NCI-H187 treated with DMSO at 0.1 percent for 48 hours (cell line): ENCODE measurements at places on chromosomes 3 and 15.

- DNase-seq = no peak
Measured at GRCh38 chr15:101391981-101392640, 97.1 kb upstream of the SNRPA1 start.

DNA sequence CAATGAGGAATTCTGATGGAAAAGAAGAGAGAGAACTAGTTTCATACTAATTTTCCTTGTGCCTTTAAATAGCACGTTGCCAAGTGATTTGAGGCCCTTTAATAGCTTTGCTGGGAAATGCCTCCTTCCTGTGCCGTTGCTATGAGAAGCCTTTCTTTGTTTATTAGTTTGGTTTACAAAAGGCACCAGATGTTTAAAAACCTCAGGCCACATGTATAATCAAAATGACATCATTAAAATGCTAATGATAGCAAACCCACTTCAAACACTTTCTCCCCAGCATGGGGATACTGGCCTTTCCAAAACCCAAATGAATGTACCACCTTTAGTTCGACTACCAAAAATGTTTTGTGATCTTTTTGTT, 50.0 kb upstream of the TBC1D23 start:
- no peak for DNase-seq

GRCh38 chr3:110457508-110457907, 614.1 kb upstream of the NECTIN3 start:
- DNase-seq = no peak

- no peak for DNase-seq
Measured at GRCh38 chr3:191334346-191334893, 4.1 kb upstream of the UTS2B start.

DNA sequence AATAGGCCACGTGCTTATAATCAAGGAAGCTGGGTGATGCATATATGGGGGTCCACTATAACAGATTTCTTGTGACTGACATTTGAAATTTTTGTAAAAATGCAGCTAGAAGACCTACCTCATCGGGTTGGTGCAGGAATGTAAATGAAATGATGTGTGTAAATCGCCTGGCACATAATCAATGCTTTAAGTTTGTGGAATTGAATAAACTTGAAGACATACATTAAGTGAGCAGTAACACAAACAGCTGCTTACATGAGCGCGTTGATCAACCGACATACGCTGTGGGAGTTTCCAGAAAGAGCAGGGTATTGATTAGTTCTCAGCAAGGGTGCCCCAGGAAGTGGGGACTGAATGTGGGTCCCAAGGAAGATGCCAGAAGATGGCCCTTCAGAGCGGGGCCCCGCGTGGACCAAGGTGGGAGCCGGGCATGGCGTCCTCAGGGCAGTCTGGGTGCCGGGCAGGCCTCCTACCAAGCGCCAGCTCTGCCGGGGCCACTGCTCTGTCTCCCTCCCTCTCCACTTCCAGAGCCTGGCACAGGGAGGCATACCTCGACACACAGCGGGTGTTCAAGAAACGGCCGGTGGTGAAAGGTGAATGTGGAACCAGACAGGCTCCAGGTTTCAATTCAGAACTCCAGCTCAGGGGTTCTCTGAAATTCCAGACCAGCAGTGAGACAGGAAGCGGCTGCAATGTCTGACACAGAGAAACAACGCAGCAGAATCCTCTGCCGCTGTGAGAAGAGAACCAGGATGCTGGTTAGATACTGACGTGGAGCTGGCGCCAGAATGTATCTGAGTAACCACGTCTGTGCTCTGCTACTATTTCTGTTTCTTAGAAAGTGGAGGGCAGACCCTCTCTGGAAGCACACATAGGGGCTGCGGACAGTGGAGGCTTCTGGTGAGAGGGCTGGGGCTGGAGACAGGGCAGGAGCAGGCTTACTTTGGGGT, 12.6 kb downstream of the BFSP2 start:
- no peak for DNase-seq

- no peak for DNase-seq
Measured at GRCh38 chr3:197408177-197408957, 110.0 kb upstream of the DLG1 start.

- no peak for DNase-seq
Measured at GRCh38 chr3:186997061-186997460, 66.7 kb downstream of the ST6GAL1 start.

- DNase-seq = no peak
Measured at GRCh38 chr3:150216866-150217600, 191.1 kb upstream of the TSC22D2 start.

DNA sequence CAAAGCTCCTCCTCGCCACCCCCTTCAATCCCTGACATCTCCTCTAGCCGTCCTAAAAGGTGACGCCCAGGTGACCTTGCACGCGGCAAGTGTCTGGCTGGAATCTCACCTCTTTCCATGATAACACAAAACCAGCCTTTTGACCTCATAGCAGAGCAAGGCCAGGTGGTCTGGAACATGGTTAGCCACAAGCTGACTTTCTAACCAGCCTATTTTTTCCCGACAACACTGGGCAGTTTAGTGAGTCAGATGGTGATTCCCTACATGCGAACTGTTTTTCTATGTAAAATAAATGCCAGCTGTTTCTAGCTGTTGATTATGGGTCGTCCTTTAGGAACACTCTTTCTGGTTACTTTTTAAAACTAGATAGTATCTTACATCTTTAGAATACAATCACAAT, 243.0 kb downstream of the CD47 start:
- no peak for DNase-seq

GRCh38 chr3:171797873-171798272, 12.4 kb downstream of the PLD1 start:
- no peak for DNase-seq

GRCh38 chr3:75295013-75295412, 369.1 kb upstream of the FRG2C start:
- no peak for DNase-seq

GRCh38 chr3:128998561-128998960, 2.5 kb upstream of the EFCC1 start:
- no peak for DNase-seq

DNA sequence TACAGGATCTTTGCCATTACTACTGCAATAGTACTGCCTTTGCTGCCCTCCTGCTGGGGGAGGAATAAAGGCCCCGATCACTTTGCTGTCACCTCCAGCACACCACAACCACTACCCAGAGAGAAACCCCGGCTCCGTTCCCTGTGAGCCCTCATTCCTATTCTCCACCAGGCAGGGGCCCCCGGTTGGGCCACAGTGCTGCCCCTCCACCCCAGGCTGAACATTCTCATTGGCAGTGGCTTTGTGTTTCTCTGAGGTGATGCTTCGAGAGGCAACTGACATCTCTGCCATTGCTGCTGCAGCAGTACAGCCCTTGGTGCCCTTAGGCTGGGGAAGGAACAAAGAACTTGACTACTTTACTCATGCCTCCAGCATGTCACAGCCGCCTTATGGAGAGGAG, 612.9 kb upstream of the EPHA6 start:
- DNase-seq = no peak

DNA sequence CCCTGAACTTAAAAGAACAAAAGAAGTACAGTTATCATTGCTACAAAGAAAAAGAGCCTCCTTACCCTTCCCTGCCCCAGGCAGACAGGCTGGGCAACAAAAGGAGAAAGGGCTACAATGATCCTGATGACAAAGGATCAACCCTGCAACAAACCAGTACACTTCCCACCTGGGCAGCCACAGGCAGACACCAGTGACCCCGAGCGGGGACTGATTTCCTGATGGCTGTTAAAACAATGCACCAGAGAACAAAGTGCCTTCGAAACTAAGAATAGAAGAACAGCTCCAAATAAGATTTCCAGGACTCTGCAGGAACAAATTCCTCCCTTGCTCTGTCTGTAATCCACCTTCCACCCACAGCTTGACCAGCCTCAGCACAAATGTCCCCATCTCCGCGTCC, 106.3 kb upstream of the ARHGEF3 start:
- no peak for DNase-seq

GRCh38 chr3:25576831-25577454, 87.8 kb downstream of the TOP2B start:
- no peak for DNase-seq

GRCh38 chr15:37931868-37932267, 2.6 kb upstream of the TMCO5A start:
- DNase-seq = no peak

GRCh38 chr15:41783296-41783695, 9.0 kb downstream of the MAPKBP1 start:
- DNase-seq = no peak

- DNase-seq = no peak
Measured at GRCh38 chr3:103134023-103134724, 699.4 kb downstream of the ZPLD1 start.

DNA sequence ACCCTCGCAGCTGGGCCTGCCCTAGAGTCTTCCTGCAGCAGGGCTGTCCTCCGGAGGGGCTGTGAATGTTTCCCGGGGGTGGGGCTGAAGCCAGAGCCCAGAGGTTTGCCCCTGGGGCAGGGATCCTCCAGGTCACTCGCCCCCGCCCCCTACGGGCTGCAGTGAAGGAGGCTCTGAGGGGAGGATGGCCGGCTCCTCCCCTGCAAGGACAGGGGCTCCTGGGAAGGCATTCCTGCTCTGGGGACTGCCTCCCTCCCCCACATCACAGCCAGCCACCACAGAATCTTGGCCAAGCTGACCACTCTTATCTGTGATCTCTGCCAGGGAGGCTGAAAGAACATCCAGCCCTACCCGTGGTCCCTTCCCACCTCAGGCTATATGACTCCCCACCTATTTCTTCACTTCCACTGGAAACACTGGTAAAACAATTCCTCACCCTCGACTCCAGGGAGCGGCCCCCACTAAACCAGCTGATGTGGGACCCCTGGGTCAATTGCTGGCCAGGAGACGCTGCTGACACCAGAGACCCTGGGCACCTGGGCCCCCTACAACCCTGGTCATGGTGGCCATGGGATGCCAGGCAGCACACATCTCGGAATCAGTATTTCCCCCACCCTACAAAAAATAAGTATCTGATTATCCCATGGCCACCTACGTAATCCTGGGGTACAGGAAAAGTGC, 66.0 kb downstream of the HMCES start:
- no peak for DNase-seq

DNA sequence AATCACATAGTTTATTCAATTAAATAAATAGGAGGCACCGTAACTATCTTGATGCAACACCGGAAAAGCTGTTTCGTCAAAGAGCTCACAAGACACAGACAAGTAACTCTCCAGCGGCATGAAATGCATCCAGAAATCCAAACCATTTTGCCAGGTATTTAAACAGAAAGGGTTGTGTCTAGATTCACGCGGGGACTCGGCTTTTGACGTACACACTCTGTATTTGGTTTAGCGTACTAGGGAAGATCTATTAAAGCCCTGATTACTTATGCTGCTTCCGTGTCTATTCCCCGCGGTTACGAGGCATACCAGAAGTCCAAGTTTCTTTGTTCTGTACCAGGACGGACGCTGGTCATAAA, 718 bp downstream of the BNIP2 start:
- no peak for DNase-seq

GRCh38 chr3:123757281-123757940, 126.7 kb downstream of the MYLK start:
- DNase-seq = no peak

GRCh38 chr15:41401904-41402267, 410 bp downstream of the NDUFAF1 start:
- DNase-seq = no peak

DNA sequence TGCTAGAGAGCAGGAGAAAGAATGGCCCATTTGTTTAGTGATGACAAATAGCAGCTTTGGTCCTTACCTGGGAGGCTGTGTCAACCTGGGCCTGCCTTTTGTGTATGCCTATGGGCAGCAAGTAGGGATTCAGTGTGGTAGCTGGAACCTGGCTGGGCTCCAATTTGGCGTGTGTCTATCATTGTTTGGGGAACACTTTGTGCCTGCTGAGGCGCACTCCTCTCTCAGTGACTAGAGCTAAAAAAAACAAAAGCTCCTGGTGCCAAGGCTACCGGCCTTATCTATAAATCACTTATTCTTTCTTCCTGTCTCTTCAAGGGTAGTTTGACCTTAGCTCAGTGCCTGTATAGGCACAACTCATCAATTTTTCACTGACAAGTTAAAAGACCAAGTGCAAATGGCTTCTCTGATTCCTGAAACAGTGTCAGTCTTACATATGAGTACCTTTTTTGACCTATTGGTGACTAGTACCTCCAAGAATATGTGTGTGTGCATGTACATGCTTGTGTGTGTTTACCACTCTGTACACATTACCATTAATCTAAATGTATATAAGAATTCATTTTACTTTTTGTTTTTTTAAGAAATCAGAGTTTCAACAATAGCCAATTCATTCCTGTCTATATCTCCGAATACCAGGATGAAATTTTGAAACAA, 54.6 kb downstream of the GMNC start:
- no peak for DNase-seq

GRCh38 chr3:105866656-105867653, 1.9 kb downstream of the CBLB start:
- DNase-seq = no peak

- no peak for DNase-seq
Measured at GRCh38 chr3:186683979-186684378, 18.2 kb downstream of the HRG start.

GRCh38 chr15:99283717-99284116, 32.4 kb downstream of the LRRC28 start:
- DNase-seq = no peak

GRCh38 chr3:179943117-179943880, 93.4 kb downstream of the PEX5L start:
- DNase-seq = no peak

DNA sequence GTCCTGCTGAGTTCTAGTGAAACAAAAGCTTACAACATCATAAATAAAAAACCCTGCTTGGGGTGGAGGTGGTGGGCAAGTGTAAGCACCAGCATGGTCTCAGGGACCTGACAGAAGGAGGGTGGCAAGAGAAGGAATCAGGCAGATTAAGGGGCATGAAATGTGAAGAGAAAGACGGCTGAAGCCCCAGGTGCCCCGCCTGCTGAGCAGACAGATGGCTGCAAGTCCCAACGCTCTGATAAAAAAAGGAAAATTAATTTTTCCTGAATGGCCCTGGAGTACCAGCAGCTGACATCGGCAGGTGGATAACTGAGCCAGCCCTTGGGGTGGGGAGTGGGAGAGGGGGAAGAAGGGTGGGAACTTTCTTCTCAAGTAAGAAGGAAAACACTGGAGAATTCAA, 137.9 kb downstream of the XXYLT1 start:
- no peak for DNase-seq
